ENCODE measurements at places on chromosomes 7 and 10. TPM values are rescaled to one million over a fixed set of nuclear protein-coding genes. Genes with fewer than 3 reads are reported as not detected.

- H3K4me3 ChIP-seq = no peak overlapping the region
- H3K36me3 ChIP-seq = no peaks in the 10 kb centered on the region
- H3K27me3 ChIP-seq = no peaks in the 10 kb centered on the region
- H3K27ac ChIP-seq = no peak overlapping the region
- no peak for DNase-seq
Observed at GRCh38 chr7:158251061-158251965, 336.3 kb downstream of the PTPRN2 start.

DNA sequence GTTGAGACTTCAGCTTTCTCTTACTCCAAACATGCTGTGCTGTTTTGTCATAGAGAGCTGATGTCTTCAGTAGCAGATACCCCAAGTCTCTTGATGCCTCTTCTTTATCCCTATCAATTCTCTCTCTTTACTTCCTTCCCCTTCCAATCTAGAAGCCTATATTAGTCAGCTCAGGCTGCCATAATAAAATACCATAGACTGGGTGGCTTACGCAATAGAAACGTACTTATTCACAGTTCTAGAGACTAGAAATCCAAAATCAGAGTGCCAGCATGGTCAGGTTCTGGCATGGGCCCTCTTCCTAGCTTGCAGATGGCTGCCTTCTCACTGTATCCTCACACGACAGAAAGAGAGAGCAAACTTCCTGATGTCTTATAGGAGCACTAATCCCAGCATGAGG lies 9.0 kb upstream of the GARS1 start:
- H3K4me1 ChIP-seq = peaks cover 6% of the 10 kb centered on the region
- H3K4me3 ChIP-seq = no peak overlapping the region
- H3K36me3 ChIP-seq = no peaks in the 10 kb centered on the region
- DNase-seq = no peak

- H3K27me3 ChIP-seq = no peaks in the 10 kb centered on the region
- DNase-seq = no peak
- peaks cover 23% of the 10 kb centered on the region for H3K36me3 ChIP-seq
- no peak overlapping the region for H3K27ac ChIP-seq
Observed at GRCh38 chr10:133420579-133420978, 3.8 kb downstream of the SPRN start.

Gene TBX20
- total RNA-seq = 0.27 TPM

DNA sequence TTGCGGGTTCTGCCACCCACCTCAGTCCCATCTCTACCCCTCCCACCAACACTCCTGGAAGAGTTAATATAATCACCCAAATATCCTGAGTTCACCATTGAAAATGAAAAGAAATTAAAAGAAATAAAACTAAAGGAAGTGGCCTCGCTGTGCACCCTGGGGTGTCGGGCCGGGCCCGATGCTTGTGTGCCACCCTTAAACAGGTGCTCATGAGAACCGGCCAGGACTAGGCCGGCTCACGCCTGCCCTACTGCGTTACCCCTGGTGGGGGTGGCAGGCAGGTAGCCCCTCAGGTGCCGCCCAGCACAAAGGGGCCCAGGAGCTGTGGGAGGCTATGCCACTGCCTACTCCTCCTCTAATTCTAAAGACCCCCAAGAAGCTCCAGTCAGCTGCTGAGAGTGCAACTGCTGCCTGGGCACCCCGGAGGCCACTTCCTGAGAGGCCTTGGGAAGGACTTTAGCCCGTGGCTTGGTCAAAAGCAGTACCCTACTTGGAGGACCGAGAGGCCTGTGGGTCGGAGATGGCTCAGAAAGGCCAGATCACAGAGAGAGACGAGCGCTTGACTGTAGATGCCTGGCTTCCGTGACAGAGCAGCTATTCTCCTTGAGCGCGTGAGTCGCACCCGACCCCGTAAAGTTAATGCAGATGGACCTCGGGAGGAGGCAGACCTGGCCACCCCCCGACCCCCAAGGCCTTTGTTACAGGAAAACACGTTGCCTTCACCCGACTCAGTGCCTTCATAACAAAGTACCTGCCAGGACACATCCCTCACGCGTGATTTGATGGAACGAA lies 51.0 kb upstream of the PPP2R2D start:
- H3K27ac ChIP-seq = no peak overlapping the region
- DNase-seq = no peak
- H3K4me3 ChIP-seq = no peak overlapping the region
- H3K27me3 ChIP-seq = no peaks in the 10 kb centered on the region
- H3K4me1 ChIP-seq = no peaks in the 10 kb centered on the region
